HT1080 (cell line): ENCODE measurements at places on chromosomes 3 and 15. TPM values are rescaled to one million over a fixed set of nuclear protein-coding genes. Genes with fewer than 3 reads are reported as not detected.
A peak's percentile ranks its signal among the peaks of the same experiment; 100 is the strongest.

GRCh38 chr3:125519678-125520562, at the start of gene SNX4:
Gene SNX4, minus strand, starts transcription at chr3:125520202. Its CDS starts 30 bp downstream, at chr3:125520172.
- DNase-seq = peak; percentile 96

- peak; percentile 48 for DNase-seq
Observed at GRCh38 chr3:193960487-193961274, 175.3 kb upstream of the HES1 start.

DNA sequence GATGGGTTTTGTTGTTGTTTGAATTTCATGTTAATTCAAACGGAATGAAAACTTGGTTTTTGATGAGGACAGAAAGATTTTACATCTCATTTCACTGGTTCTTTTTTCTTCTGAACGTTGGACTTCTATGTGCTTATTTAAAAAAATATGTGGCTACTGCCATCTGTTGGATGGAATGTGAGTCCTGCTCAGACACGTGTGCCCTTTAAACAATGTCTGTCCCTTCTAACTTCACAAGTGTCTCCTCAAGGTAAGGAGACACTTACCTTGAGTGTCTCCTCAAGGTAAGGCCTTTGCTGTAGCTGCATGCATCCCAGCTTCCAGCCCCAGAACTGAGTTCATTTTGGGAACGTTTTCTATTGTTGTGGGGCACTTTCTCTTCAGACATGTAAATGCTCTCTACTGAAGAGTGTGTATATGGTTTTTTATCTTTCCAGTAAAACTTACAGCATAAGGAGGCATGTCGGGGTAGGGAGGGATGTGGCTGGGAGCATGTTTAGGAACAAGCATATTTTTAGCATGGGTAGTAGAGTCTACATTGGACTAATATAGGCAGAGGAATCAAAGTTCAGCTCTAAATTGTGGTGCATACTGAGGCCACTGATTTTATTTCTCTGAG, 63.1 kb upstream of the UBE3A start:
- peak; percentile 62 for DNase-seq

DNA sequence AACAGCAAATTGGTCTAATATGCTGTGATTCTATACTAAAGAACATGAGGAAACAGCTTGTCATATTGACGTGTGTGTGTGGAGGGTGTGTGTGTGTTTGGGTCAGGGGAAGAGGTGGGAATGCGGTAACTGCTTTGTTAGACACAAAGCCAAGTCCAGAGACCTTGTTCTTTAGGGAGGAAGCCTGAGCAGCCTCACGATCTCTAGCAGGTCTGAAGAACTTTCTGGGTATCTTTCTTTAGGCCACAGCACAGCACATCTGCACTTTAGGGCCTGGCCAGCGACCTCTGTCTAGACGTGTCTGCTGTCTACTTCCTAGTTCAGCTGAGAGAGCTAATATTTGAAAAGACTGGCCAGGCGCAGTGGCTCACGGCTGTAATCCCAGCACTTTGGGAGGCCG, 220.0 kb upstream of the TPRG1 start:
- no peak for DNase-seq

DNA sequence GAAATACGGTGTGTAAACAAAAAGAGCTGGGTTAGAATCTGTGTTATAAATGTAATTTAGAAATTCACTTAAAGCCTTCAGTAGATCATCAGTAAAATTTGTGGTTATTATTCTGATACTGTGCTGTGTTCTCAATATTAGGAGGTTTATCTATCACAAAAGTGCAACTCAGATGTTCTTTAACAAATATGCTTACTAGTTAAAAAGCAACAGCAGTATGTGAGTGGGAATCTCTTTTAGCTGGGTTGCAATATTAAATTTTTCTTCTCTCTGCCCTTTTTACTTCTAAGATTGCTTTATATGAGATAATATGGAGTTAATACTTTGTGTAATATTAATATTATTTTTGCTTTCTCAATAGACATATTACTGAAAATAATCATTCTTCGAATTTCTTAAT, 53.4 kb downstream of the CHD2 start:
- DNase-seq = no peak

DNA sequence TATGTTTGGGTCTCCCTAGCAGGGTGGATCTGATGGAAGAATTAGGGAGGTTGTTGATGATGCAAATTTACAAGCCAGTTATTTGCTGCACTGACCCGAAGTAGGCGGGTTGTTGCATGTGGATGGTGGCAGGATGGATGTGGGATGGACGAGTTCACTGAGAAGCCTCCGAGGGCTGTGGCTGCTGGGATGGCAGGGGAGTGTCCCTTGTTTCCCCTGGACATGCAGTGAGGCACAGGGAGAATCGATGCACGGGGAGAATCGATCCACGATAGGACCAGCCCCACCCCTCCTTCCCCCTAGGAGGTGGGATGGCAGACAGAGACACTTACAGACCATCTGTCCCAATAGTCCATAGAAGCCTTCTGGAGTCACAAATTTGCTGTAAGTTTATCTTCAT, 31.0 kb upstream of the KLF13 start:
- no peak for DNase-seq

- peak; percentile 32 for DNase-seq
Observed at GRCh38 chr15:98567951-98568350, 80.4 kb upstream of the IGF1R start.

DNA sequence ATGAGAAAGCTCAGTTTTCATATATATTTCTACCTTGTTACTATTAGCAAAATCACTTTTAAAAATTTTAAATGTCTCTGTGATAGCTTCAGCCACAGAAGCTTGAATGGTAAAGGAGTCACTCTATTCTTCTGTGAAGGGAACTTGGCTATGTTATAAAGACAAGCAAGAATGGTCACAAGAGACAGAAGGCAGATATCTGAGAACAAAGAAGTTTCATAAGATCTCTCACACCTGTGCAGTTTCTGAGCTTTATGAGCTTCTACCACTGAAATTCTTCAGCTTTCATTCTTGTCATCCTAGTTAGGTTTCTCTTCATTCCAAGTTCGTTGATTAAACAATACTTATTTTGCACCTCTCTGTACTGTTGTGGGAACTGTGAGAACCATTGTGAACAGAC, 853.4 kb downstream of the IGSF11 start:
- DNase-seq = no peak

DNA sequence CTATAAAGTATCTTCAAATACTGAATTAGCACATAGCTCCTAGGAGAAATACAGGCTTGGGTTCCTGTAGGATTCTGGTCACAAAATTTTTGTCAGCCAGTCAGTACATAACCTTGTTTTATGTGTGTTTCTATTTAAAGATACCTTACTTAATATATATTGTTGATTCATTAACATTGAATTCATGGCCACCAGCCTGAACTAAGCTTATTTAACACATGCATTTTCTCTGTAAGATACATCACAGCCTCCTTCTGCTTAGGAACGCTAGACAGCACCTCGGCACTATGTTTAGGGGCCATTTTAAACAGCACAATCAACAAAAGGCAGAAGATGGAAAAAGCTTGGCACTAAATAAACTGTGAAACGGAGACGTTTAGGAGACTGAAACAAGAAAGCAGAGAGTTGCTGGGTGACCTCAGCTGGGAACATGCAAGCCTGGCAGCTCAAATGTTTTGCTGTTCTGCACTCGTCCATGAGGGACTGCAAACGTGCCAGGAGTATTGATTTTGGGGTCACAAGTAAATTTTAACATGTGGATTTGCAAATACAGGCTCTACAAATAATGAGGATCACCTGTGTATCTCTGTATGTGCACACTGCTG, 432.2 kb upstream of the TPM1 start:
- no peak for DNase-seq

DNA sequence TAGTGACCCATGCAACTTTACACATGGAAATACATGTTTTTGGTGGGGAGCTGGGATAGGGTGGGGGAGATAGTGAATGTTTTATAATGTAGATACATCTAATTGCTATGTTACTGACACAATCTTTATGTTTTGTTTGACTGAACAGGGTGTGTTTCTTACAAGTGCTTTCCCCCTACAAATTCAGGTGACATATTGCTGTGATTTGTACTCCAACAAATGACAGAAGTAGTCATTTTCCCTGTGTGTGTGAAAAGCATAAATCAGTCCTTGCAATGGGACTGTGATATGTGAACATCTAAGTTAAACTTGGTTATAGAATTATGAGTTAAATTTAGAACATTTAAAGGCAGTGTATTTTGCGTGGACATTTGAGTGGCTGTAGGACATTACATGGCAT, 27.3 kb downstream of the OTOL1 start:
- no peak for DNase-seq

GRCh38 chr3:139953131-139953910, 18.3 kb downstream of the CLSTN2 start:
- no peak for DNase-seq

- no peak for DNase-seq
Observed at GRCh38 chr3:13099707-13100106, 26.5 kb upstream of the IQSEC1 start.

DNA sequence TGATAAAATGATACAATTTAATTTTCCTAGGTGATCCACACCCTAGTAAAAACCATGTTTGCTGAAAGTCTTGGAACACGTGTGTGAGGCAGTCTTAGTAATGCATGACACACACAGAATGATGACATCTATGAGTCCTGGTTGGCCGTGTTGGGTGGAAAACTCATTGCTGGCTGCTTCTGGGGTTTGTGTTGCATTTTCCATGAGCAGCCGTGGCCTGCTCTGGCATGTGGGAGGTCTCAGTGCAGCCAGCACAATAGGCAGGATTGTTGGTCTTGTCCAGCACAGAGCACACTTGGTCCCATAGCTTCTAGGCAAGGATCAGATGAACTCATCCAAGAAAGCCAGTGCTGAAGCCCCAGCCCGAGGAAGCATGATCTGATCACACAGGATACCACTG, 172.8 kb upstream of the UBE3A start:
- DNase-seq = peak; percentile 70

DNA sequence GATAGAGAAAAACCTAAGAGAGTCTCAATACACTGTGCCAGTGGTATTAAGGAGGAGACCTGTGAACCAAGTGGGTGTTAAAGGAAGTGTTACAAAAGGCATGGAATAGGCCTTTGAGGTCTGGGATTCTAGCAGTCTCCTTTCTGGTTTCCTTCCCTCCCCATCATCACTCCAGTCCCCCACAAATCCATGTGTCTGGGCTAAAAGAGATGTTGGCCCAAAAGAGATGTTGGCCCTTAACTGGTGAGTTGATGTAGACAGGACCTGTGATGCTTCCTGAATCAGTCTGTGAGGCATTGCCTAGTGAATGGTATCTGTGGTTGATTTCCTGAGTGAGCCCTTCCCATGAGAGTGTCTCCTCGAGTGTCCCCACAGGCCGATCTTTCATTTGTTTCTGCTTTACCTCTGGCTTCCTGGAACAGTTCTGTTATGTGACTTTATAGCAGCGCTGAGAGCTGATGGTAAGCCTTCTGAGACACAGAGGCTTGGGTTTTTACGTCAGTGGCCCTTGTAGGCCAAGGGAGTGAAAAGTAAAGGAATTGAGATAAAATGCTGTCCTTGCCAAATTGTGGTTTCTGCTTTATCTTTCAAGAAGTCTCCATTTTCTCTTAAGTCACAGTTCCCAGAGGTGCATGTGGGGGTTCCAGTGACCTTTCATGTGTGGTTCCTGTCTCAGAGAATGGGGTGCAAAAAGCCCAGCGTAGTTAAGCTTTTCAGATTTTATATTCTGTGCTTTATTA, 87.8 kb downstream of the KLHL25 start:
- DNase-seq = peak; percentile 17

Gene SST
- not detected in 2 replicates for total RNA-seq

Gene MYZAP
- 1.8 and 2.1 TPM in 2 replicates for total RNA-seq

Gene GOLIM4
- 65.0 and 71.6 TPM in 2 replicates for total RNA-seq
